ENCODE measurements at places on chromosomes 5 and 9.

- DNase-seq = no peak
Observed at GRCh38 chr5:68331192-68332079, 115.9 kb downstream of the PIK3R1 start.

- DNase-seq = no peak
Observed at GRCh38 chr9:31492229-31492628, 892.2 kb upstream of the ACO1 start.

DNA sequence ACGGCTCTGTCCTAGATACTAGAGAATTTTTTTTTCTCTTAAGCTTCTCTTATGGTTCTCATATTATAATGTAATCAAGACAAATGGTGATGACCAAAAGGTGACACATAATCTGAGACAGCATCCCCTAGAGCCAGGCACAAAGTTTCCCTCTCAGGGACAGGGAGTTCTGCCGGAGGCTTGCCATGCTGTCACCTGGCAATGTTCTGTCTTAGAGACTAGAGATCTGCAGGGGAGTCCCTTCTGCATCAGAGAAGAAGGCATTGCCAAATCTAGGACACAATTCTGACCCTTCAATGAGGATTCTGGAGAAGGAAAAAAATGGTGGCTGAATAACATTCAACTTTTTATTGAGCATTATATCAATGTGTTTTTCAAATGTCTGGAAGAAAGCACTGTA is 261.2 kb upstream of the TRPC7 start:
- no peak for DNase-seq

DNA sequence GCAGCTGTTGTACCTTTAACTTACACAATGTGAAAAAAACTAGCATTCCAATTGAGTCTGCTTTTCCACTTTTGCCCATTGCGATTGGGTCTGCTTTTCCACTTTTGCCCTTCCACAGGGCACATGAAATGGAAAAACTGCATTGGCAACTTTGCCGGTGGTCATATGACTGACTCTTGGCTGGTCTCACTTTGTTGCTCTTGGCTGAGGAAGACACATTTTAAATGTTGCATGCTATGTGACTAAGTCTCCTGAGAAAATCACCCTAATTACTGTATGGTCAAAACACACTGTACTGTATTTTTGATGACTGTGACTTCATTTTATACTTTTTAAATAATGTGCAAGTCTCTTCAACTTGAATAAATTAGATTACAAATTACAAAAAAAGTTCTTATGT is 1.6 kb upstream of the OXCT1 start:
- no peak for DNase-seq

DNA sequence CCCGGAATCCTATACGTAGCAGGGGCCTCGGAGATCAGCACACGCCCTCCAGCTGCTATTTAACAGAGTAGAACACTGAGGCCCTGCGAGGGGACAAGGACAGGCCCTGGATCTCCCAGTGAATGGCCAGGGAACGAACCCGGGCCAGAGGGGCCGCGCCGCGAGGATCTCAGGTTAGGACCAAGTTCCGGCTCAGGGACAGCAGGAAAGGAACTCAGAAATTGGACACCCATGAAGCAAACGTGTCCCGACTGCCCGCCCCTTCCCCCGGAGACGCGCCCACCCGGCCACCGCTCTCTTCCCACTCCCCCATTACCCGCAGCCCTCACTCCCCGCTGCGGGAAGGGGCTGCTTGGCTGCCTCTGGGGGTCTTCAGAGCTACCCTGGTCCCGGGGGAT is 1.0 kb upstream of the FOXE1 start:
- no peak for DNase-seq

- DNase-seq = no peak
Observed at GRCh38 chr5:125746917-125747316, 676.3 kb upstream of the GRAMD2B start.

DNA sequence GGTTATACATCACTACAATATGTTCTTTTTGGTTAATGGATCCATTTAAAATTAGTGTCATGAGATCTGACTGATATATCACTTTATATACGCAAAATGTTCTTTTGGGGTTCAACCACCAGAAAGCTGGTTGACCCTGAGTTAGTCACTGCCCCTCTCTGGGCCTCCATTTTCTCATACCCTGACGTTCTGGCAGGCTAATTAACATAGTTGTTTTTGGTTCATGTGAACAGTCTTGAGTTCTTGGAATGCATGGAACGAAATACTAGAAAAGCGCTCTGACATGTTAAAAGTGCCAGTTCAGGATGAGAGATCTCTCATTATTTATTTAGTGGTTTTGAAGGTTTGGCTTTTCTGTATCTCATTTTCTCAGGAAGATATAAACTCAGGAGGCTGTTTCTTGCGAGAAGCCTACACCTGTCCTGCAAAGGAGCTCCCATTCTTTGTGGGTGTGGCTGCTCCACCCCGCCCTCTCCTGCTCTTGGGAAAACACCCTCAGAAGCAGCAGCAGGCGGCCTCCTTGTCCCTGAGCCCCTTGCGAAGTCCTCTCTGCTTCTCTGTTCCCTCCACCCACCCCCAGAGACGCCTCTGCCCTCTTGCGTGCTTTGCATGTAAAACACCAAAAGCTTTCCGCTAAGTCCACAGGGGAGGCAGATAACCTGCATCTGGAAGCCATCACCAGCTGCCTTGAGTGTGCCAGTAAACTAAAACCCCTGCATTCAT is 302.4 kb upstream of the PANK3 start:
- DNase-seq = no peak

DNA sequence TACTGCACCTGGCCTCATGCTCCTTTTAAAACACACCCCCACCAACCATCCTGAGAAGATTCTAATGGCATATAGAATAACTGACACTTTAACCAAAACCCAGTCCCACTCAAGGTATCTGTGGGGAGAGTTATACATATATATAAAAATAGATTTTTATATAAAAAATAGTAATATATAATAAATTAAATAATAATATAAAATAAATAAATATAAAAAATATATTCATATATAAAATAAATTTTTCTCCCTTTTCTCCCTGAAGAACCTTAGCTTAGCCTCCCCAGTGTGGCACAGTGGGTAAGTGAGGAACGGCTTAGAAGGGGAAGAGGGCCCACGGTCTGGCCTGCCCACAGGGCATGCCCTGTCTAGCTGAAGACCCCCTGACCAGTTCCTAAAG is 51.1 kb upstream of the SSBP2 start:
- DNase-seq = no peak

Data from NCI-H2029 treated with DMSO at 0.1 percent for 48 hours (cell line).